ENCODE measurements at places on chromosomes 3 and 15.

GRCh38 chr3:119237299-119237698, 3.4 kb downstream of the B4GALT4 start:
- DNase-seq: no peak

- DNase-seq: no peak
Measured at GRCh38 chr3:120381503-120381902, 32.3 kb upstream of the LRRC58 start.

DNA sequence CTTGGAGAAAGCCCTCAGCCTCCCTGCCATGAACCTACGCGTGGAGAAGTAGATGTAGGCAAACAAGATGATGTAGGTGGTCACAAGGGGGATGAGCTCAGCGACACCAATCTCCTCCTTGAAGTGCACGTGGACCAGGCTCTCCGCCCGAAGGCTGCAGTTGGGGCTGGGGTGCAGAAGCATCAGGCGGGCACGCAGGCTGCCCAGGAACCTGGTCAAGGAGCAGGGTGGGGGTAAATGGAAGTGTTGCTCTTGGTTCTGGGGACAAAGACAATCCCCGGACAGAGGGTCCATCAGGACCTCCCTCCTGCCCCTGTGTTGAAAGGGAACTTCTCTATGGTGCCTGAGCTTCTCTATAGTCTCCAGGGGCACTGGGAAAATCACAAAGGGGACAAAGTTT, 45.1 kb downstream of the PTPN23 start:
- DNase-seq: no peak

DNA sequence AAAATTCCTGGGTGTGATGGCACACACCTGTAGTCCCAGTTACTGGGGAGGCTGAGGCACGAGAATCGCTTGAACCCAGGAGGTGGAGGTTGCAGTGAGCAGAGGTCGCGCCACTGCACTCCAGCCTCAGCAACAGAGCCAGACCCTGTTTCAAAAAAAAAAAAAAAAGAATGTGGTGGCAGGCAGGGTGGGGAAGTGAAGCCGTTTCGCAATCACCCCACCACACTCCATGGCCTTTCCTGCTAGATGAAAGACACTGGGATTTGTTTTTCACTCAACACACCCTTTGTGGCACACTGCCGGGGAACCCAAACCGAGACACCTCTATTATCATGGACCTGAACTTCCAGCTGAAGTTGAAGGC, 172.4 kb upstream of the IQSEC1 start:
- no peak for DNase-seq

DNA sequence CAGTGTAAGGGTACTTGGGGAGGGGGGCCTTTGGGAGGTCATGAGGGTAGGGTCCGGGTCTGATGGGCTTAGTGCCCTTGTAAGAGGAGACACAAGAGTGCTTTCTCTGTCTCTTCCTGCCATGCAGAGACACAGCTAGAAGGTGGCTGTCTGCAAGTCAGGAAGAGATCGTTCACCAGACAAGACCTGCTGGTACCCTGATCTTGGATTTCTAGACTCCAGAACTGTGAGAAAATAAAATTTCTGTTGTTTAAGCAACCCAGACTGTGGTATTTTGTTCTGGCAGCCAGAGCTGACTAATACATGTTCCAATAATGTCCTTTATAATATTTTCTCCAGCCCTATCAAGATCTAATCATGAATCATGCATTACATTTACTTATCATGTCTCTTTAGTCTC, 130.0 kb upstream of the VEPH1 start:
- DNase-seq: no peak

DNA sequence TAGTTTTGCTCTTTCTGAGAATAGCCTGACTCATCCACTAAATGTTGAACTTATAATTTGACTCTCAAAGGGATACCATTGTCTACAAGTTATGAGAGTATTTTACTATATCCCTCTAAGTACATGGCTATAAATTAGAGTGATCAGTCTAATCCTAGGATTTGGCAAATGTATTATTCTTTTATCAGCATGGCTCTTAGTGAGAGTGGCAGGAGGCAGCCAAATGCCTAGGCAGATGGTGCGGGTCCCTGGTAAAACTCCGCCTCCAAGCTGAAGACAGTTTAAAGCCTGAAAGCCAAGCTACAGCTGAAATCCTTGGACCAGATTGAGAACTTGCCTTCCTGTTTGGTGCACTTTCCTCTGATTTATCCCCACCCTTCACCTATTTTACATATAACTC, 631.8 kb downstream of the SQOR start:
- DNase-seq: no peak

DNA sequence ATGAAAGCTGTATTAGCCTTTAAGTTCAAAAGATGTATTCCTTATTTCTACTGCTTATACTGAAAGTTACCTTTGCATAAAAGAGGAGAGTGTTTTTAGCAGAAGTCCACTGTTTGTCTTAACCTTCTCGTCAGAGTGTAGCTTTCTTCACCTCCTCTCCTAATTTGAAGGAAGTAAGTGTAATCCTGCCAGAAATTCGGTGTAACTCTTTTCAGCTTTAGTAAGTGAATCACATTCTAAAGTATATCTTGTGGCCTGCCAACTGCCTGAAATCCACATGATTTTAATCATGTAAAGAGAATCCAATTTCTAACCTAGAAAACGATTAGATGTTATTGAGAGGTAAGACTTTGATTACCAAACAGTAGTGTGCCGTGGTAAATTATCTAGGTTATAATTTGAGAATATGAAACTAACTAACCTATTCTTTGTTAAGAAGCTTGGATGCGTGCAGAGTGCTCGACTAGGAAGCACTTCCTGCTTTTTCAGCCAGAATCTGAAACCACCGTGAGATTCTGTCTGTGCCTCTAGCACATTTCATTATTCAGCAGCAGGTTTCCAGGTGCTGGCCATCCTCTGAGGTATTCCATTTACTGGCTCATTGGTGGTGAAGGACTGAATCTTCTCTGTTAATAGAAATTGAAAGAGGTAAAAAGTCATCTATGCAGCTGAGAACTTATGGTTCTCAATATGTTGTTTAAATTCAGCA, 7.5 kb downstream of the GYG1 start:
- DNase-seq: peak; percentile 26

GRCh38 chr3:182596676-182597410, 196.5 kb upstream of the ATP11B start:
- no peak for DNase-seq

DNA sequence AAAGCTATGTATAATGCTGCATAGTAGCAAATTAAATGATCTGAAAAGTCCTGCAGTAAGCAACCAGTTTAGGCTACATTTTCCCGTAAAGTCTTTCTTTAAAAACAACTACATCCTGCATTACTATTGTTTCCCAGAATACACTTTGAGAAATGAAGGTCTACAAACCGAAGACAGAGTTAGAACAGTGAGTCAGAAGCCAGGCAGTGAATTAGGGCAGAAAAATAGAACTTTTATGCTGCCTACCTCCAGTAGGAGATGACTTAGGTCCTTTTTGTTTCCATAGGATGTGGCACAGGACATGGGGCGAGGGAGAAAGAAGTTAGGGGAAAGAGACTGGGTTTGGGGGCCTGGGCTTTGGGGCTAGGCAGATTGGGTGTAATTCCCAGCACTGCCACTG, 127.3 kb downstream of the PPM1L start:
- no peak for DNase-seq

GRCh38 chr3:156388497-156389448, 166.1 kb downstream of the SSR3 start:
- DNase-seq: no peak

Measured in CD4-positive, alpha-beta T cell treated with Interleukin-21 for 1 hour (primary cell).